ENCODE measurements at places on chromosomes 2 and 18.

GRCh38 chr2:72261076-72261475 lies 113.4 kb upstream of the CYP26B1 start:
- DNase-seq: no peak

DNA sequence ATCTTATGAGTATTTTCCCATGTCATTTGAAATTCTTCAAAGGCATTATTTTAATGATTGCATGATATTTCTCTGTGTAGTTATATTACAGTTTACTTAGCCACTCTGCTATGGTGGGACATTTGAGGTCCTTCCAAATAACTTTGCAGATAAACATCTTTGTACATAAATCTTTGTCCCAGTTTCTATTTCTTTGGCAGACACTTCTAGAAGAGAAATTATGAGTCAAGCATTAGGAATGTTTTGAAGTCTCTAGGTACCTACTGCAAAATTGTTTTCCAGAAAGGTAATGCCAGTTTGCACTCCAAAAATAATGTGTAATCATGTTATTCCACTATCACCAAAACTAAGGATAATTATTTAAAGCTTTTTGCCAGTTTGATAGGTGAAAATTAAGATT lies 149.7 kb downstream of the EN1 start:
- DNase-seq: no peak

DNA sequence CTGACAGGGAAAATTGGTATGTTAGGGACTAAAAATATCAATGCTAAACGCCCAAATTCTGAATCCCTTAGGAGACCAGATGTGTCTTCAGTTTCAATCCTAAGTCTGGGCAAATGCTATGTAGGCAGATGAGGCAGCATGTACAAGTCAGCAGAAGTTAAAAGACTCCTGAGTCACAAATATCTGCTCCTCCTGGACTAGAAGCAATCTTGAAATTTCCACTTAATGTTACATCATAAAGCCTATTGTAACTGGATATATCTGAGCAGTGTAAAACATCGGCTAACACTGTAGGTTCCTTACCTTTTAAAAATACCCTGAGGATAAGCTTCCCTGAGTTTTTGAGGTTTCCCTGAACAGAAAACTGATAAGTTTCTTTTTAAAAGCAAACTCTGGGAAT lies 1087.6 kb upstream of the PIK3C3 start:
- no peak for DNase-seq

DNA sequence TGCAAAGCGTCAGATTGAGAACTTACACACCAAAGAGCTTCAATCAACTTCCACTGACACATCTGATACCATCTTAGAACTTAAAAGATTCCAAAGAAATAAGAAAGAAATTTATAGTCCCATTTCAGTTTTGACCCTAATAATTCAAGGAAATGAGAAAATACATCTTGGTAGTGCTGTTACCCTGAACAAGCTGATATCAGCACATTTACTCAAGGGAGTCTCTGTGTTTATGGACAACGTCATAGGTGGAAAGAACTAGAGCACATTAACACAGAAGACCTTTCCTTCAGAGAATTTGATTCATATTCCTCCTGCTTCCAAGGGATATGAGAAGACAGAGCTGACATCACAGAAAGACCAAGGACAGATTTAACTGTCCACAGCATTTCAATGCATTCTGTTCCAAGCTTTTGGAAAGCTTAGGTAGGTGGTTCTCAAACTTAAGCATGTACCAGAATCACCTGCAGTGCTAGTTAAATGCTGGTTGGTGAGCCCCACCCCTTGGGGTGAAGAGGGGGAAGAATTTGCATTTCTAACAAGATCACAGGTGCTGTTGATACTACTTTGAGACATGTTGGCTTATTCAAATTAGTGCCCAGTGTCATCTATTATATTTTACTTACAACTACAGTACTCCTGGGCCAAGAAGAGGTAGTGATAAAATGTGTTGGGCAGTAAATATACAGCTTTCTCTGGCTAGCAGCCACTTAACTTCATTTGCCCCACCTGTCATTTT lies 59.8 kb downstream of the LDAH start:
- DNase-seq: no peak

DNA sequence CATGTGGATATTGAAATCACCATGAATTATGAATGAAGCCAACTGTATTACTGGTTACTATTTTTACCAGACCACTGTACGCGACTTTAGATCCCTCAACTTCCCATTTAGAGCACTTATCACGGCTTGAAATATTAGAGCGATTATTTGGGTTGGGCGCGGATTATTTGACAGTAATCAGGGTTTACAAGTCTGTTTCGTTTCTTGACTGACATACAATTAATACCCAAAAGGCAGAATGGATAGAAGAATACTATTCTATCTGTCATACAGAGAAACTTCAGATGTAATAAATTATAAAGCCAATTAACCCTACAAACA lies 496 bp upstream of the NAPG start:
- DNase-seq: no peak

GRCh38 chr18:35095983-35096676 lies 54.9 kb downstream of the MAPRE2 start:
- no peak for DNase-seq

- no peak for DNase-seq
Measured at GRCh38 chr2:157751462-157752058, 122.9 kb upstream of the ACVR1C start.

GRCh38 chr2:106129592-106129991 lies 64.5 kb downstream of the UXS1 start:
- no peak for DNase-seq

GRCh38 chr18:44777457-44778192 lies 96.9 kb downstream of the SETBP1 start:
- no peak for DNase-seq

DNA sequence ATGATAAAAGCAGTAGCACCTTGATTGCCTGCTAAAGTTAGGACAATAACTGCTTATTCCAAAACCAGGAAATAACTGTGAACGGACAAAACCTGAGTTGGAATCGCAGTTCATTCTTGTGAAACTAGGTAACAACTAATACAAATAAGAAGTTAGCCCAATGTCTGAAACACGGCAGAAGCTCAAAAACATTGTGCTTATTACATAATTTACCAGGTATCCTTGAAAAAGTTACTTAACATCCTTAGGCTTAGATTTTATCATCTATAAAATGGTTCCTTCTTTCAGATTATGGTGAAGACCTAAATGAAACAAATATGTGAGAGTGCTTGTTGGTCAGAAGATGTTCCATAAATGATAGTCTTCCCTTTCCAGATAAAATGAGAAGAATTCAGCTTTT lies 32.4 kb downstream of the RTN4 start:
- DNase-seq: no peak
